ENCODE measurements at places on chromosomes 5 and 9. TPM values are rescaled to one million over a fixed set of nuclear protein-coding genes. Genes with fewer than 3 reads are reported as not detected.

- DNase-seq, result no peak
Observed at GRCh38 chr9:115107701-115108100, 10.3 kb downstream of the TNC start.

GRCh38 chr5:172768098-172768572 lies 2.9 kb downstream of the DUSP1 start:
- DNase-seq, result no peak

DNA sequence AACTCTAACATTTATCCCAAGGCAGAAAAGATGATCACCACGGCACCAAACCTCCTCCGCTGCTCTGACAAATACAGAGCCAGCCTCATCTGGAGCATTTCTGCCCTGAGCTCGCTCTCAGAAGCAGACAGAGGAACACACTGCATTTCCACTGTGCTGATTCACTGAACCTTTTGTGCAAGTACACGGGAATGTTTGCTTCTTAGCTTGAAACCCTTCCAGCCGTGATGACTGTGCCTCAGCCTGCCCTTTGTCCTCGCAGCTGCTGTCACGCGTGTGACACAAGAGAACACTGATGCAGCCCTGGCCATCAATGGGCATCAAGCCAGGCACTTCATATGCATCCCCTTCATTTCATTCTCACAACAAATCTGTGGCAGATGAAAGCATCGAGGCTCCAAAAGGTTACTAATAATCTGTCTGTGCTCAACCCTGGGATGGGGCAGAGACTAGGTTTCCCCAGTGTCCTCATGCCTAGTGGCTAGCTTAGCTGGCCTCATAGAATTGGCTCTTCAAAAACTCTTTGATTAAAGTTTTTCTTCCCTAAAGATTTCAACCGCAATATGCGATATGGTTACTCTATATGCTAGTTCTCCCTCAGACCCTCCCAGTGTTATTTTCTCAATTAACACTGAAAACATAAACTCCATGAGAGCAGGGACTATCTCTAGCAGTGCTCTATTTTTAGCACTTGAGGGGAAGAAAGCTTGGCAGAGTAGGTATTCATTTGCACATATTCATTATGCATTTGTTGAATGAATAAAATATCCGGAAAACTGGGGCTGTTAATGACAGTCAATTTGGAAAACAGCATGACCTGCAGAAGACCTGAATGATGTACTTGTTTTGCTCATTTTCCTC lies 7.3 kb downstream of the CDC14B start:
- no peak for DNase-seq

GRCh38 chr9:134627417-134628353 lies 13.9 kb upstream of the COL5A1 start:
- no peak for DNase-seq

- DNase-seq, result no peak
Observed at GRCh38 chr5:54610197-54610944, 92.8 kb downstream of the SNX18 start.

- no peak for DNase-seq
Observed at GRCh38 chr9:114025196-114025753, 52.8 kb downstream of the AMBP start.

DNA sequence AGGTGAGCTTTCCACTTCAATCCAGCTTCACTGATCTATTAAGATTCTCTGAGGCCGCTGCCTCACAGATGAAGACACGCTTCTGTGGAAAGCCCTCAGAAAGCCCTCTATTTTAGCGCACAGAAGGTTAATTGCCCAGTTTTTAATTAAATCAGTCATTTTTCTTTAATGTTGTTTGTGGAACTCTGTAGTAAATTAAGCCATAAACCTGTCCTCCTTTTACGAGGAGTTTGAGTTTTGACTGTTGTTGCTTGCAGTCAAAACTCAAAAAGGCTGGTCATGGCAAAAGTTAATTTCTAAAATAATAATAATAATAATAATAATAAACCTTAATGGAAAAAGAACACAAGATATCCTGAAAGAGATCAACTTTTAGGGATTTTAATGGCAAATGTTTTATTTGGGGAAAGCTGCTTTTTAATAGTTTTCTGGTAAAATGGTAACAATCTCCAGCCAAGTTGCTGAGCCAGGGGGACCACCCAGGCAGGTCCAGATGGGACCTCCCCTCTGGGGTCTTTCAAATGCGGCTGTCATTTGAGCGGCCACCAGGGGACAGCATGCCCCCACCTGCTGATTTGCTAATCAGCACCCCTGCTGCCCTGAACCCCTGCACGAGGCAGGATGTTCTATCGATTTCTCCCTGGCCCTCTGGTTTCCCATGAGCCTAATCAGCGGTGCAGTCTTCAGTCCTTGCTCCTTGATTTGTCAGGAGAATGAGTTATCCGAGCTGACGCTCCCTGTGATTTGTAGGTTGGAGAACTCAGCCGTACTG lies 247.2 kb downstream of the FSTL4 start:
- no peak for DNase-seq

- DNase-seq, result no peak
Observed at GRCh38 chr9:36966371-36967097, 67.5 kb downstream of the PAX5 start.

GRCh38 chr5:94976853-94977252 lies 308.0 kb downstream of the MCTP1 start:
- no peak for DNase-seq

DNA sequence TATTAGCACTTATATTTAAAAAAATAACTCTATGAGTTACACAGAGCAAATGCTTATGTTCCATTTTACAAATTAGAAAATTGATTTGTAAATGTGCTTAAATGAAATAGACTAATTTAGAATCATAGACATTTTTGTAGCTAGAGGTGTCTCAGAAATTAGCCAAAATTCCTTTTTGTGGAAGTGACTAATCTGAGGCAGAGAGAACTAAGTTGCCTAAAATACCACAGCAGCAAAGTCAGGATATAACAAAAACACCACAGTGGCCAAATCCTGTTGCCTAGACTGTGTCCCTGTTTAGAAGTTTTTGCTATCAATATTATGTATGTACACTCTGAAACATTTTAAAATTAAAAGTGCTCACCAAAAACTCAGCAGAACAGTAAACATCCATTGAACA lies 18.7 kb downstream of the ADAMTSL1 start:
- no peak for DNase-seq

DNA sequence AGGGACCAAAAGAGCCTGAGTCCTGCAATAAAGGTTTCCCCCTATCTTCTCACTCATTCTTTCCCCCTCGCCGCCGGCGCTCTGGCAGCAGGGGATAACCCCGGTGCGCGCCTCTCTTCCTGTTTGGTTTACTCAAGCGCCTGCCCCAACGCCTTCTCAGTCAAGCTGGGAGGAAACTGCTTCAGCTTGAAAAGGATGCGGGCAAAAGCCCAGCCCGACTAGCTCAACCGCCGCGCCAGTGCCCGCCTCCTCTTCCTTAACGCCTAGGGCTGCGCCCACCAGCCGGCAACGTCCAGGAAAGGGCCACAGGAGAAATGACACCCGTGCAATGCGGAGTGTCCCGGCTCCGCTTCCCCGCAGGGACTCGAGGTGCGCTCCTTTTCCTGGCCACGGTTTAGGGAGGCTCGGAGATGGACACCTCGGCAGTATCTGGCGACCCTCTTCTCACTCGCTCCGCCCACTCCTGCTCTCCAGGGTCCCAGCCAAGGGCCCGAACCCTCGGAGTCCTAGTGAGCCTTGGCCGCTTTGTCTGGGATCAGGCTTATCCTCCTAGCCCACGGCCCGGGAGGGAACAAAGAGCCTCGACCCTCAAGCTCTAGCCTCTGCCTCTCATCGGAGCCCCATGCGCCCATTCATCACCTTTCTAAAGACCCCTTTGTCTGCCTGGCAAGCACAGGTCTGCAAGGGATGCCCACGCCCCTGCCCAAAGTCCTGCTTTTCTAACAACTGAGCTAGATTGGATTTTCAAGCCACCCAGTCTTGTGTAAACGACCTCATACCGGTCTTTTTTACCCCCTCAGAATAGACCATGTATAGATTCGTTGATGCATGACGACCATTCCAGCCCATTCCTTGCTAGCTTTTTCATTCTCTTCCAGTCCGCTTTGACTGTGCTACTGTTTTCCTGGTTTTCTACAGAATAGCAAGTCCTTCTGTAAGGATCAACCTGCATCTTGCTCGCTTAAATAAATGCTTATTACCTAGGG lies 2.0 kb downstream of the ST8SIA4 start:
- DNase-seq, result no peak

GRCh38 chr5:57366744-57367143 lies 115.9 kb downstream of the ACTBL2 start:
- DNase-seq, result no peak

DNA sequence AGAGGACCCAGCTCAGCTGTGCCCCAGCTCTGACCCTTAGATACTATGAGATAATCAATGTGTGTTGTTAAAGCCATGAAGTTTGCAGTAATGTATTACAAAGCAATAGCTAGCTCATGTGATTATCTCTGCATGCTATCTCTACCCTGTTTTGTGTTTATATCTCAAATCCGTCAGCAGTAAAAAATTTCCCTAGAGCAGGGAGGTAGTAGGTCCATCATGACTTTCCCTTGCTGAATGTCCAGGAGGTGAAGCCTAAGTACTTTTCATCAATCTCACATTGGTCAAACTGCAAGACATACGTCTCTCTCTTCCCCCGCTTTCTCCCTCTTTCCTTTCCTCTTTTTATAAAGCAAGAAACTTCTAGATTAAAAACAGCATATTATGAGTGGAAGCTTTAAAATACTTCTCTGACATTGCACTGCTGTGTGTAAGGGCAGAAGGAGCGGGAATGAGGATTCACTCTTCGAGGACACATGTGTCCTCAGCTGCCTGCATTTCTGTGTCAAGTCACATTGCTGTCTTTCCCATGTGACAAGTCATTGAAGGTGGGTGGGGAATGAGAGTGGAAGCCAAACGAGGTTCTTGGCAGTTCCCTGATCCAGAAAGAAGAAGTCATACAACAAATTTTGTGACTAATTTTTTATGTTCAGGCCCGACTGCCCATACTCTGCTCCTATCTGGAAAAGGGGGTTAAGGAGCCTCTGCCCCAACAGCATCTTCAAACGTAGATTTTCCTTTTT lies 93.1 kb upstream of the RETREG1 start:
- DNase-seq, result no peak

The STC2 gene
- 45.9 TPM for total RNA-seq

The TMEM174 gene
- not detected for total RNA-seq

The HCN1 gene
- 0.48 TPM for total RNA-seq

The C9 gene
- not detected for total RNA-seq

The DCAF12 gene
- total RNA-seq, result 33.4 TPM
